ENCODE measurements at places on chromosomes 11 and 22.

GRCh38 chr22:48098243-48098920 is 1335.9 kb downstream of the TBC1D22A start:
- no peak for DNase-seq

GRCh38 chr11:2666401-2666741 is 33.4 kb downstream of the KCNQ1OT1 start:
- no peak for DNase-seq

GRCh38 chr22:39409516-39410029 is 10.0 kb downstream of the TAB1 start:
- no peak for DNase-seq

GRCh38 chr11:2212411-2213251 is 41.0 kb upstream of the TH start:
- DNase-seq = no peak

- DNase-seq = no peak
Observed at GRCh38 chr11:24963852-24964251, 467.0 kb downstream of the LUZP2 start.

DNA sequence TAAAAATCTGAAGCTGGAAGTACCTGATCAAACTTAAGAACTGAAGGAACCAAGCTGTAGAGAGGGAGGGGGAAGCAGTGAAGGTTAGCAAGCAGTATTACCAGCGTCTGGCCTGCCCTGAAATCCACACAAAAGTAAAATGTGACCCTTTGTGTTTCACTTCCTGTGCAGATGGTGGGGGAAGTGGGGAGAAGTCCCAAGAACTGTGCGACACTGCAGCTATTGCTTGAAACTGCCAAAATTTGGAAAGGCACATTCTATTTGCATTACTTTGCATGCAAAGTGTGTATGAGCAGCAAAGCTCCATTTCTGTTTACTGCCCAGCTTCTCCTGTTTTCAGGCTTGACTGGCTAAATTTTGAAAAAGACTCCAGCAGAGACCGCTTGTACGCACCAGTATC is 72.1 kb upstream of the BMAL1 start:
- no peak for DNase-seq

Measured in right renal pelvis (tissue), 4 donors.